ENCODE measurements at places on chromosomes 16 and 17.

DNA sequence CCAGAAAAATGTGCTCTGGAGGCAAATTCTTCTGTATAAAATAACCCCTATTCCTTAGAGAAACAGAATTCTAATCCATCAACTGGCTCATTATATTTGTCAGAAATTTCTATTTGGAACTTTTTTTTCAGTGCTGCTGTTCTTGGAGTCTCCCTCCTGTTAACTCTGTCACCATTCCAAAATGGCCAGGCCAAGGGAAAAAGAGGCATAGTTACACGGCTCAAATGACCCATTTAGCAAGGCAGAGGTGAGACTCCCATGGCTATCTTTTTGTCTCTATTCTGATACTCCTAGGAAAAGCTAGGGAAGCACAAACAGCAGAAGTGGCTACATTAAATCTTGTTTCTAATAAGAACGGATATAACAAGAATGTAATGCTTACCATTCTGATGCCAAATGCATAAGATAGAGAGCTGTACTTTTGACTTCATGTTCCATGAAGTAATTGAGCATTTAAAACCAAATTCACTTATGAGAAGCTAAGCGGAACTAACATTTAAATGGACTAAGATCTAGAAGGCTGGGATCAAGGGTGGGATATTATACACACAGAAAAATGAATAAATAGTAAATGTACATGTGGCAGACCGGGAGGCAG lies 64.4 kb upstream of the CORO6 start:
- DNase-seq, result no peak

DNA sequence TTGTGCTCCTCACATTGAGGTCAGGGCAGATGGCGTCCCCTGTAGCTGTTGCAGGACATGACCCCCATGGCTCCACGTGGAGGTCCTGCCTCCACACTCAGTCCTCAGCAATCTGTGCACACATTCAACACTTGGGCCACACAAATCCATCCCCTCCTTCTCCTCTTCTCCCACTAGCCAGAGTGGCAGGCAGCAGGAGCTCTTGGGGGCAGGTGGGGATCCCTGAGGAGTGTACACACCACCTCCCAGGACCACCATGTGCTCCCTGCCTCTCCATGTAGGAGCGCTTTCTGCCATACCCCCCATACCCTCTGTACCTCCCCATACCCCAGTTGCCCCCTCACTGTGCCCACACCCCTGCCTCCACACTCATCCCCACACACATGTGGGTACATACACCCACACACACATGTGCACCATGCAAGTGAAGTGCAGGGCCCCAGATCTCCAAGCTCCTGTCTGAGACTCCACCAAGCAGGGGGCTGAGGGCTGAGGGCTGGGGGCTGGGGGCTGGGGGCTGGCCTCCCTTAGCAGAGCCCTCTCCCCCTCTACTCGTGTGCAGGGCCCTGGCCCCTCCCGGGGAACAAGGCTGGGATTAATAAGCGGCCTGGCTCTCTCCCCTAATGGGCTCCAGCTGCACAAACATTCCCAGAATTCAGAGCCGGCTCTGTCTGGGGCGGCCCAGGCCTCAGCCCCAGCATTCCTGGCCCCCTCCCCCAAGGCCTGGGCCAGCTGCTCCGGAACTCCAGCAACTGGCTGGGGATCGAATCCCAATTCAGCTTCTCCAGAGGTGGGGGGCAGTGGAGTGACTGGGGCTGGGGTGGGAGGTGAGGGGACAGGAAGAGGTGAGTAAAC lies 48.2 kb upstream of the MEIOC start:
- DNase-seq, result no peak

DNA sequence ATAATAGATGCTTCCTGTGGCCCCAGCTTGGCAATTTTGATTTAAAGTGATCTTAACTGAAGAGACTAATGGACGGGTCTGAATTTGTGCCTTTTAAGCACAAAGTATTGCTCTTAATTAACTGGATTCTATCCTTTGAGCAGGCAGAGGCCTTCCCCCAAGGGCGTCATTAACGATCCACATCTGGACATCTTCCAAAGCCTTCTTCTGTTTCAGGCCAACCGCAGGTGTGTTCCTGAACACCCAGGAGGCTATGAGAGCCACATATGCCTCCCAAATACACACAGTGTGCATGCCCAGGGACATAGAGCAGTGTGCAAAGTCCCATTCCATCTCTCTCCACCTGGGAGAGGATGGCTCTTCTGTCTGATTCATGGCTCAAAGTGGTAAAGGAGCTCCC lies 42.3 kb downstream of the MAPT start:
- no peak for DNase-seq

- DNase-seq, result no peak
These were observed 15.7 kb upstream of the WFDC1 start for GRCh38 chr16:84278968-84279367.

- DNase-seq, result peak; percentile 35
These were observed 46.6 kb upstream of the GRIN2A start for GRCh38 chr16:10228779-10229178.

- DNase-seq, result no peak
These were observed 365.9 kb upstream of the ERCC4 start for GRCh38 chr16:13554005-13554404.

DNA sequence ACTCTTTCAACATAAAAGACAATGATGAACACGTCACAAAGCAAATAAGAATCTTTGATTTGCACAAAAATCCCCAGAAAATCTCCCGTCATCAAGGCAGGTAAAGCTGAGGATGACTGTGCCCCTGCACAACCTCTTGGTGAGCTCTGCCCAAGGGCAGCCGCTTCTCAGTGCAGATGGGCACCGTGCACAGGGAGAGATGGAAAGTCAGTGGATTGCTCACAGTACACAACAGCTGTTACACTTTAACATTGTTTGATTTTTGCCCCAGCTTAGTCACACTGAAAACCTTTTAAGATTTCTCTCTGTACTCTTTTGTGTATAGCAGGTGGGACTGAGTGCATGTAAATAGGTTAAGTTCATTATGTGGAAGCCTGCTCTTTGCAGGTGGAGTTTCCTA lies 104.2 kb downstream of the CDK5R1 start:
- no peak for DNase-seq

GRCh38 chr17:46894476-46895151 lies 28.3 kb upstream of the GOSR2 start:
- DNase-seq, result no peak

DNA sequence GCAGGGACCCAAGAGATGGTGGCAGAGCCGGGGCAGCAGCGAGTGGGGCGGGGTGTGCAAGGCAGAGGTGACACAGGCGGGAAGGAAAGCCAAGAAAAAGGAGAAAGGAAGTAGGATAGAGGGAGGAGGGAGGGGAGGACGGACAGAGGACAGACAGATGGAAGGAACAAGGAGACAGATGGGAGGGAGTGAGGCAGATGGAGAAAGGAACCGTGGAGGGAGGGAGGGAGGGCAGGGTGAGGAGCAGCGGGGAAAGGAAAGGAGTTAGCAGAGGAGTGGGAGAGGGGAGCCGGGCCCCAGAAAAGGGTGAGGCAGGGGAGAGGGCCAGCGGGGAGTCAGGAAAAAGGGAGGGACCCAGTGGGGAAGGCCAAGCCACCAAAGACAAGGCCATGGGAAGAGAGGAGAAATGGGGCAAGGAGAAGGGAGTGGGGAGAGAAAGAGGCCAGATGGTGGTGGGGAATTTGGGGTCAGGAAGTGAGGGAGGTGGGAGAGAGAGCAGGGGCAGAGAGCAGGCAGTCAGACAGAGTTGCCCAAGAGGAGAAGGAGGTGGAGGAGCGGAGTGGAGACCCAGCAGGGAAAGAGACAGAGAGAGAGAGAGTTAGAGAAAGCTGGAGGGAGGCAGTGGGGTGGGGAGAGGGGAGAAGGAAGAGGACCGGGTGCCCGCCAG lies 13.2 kb upstream of the ASGR1 start:
- DNase-seq, result no peak

GRCh38 chr16:72989579-72990551 lies 58.1 kb downstream of the ZFHX3 start:
- no peak for DNase-seq

DNA sequence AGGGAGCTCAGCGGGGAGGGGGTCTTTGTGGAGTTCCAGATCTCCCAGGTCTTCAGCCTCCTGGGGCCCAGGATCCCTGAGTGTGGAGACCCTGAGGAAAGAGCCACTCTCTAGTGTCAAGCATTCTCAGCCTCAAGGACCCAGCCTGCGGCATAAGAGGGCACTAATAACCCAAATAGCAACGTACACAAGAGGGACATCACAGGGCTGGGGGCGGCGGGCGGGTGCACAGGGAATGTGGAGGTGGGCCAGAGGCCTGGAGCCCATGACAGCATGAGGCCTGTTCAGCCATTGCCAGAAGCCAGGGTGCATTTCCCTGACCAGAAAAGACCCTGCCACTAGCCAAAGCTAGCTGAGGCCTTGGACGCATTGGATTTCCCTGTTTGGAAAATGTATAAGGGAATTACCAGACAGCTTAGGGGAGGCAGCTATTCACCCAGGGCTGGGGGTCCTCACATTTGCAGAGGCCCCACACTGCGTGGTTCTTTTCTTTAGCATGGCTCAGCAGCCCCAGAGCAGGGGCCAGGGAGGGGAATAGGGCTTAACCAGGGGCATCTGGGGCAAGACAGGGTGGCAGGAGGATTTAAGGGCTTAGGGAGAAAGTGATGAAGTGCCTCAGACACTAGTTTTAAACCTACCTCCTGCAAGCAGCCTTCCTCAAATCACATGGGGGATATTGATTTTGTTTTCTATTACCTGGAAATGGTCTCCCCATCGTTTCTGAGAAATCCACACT lies 13.5 kb upstream of the ALOX15B start:
- DNase-seq, result no peak

DNA sequence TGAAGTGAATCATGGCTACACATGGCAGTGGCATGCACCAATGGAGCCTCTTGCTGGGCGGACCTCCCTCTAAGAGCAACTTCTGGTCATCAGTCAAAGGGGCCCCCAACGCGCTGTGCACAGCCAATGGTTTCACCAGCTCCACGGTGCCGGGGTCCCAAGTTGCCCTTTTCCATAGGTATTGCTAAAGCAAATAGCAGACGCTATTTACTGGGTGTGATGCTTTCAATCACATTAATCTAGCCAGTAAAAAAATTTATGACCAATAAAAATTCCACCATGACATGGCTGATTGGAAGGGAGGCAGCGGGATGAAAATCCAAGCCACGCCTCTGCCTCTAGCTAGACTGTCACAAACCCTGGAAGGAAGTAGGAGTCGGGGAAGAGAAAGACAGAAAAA lies 680.3 kb upstream of the SOX9 start:
- DNase-seq, result no peak

- DNase-seq, result no peak
These were observed 90.9 kb upstream of the BCAR1 start for GRCh38 chr16:75342308-75342811.

- DNase-seq, result no peak
These were observed 57.6 kb downstream of the CDRT4 start for GRCh38 chr17:15409721-15410250.

- DNase-seq, result no peak
These were observed 153.8 kb downstream of the SNX11 start for GRCh38 chr17:48261297-48261880.

DNA sequence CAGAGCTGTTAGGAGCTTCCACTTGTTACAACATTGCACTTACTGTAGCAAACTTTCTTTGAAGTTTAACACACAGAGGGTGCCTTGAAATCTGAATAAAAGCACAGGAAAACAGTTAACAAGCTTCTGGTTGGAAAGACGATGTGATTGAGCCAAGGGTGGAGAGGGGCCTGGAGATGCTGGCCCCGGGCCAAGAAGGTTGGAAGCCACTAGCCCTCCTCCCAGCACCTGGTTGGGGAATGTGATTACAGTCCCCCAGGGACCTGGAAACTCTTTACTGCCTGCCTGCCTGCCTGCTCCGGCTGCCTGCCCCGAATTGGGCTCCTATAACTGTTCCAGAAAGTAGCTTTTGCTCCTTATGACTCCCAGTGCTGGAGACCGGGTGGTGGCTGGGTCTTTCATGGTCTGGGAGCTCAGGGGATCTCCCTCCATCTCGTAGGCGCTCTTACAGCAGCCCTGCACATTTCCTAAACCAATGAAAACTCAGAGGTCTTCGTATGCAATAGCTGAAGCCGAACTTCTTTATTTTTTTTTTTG lies 48.0 kb upstream of the ZFHX3 start:
- no peak for DNase-seq
